ENCODE measurements at places on chromosomes 13 and 19.
A peak's percentile ranks its signal among the peaks of the same experiment; 100 is the strongest.

- no peak for DNase-seq
Observed at GRCh38 chr19:2276429-2276986, 5.5 kb downstream of the PEAK3 start.

DNA sequence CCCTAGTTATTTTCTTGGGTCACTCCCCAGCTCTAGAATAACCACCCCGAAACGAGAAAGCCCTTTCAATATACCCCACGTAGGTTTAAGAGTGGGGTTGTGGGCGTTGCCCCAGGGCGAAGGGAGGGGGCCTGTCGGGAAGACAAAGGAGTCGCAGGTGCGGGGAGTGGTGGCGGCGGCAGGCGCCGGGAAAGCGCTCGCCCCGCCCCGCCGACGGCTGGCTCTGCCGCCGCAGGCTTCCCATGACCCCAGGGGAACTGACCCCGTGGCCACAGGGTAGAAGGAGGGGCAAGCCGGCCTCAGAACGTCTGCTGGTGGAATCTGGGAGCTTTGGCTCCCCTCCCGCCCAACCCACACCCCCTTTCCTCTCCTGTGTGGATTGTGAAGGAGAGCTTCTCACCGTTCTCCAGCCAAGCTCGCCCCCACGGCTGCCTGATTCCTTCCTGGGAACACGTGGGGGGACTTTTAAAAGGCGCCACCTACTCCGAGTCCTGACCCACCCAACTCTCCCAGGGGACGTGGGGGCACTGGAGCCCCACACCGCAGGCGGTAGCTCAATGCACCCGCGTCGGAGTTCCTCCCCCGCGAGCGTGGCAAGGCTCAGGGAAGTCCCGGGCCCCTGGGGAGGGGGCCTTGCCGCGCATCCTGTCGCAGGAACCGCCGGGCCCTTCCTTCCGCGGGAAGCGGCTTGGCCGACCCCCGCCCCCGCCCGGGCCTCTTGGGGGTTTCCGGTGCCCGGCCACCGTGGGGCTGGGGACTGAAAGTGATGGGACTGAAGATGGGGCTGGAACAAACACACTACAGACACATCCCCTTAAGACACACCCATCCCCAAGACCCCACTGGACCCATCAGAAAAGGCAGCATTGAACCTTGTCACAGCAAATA, 5.5 kb downstream of the IER2 start:
- peak; percentile 70 for DNase-seq

- no peak for DNase-seq
Observed at GRCh38 chr13:29676941-29677452, 81.5 kb upstream of the SLC7A1 start.

DNA sequence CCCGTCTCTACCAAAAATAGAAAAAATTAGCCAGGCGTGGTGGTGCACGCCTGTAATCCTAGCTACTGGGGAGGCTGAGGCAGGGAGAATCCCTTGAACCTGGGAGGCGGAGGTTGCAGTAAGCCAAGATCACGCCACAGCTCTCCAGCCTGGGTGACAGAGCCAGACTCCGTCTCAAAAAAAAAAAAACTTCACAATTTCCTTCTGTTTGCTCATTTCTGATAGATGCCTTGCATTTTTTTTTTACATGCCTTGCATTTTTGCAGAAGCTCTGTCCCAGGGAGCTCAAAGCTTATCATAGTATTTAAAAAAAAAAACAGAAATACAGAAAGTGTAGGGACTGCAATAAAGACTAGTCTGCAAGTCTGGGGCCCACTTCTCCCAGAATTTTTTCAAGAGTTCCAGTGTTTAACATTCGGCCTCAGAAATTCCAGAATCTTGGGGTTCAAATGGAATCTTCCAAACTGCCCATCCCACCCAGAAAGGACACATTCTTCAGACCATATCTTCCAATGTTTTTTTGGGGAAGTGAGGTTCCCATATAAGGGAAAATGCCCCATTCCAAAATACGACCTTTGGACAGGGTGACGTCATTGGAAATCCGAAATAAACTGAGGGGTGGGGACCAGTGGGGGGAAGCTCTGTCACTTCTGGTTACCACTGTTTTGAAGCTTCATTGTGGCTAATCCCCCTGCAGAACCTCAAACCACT, 17.2 kb upstream of the RAB8A start:
- no peak for DNase-seq

DNA sequence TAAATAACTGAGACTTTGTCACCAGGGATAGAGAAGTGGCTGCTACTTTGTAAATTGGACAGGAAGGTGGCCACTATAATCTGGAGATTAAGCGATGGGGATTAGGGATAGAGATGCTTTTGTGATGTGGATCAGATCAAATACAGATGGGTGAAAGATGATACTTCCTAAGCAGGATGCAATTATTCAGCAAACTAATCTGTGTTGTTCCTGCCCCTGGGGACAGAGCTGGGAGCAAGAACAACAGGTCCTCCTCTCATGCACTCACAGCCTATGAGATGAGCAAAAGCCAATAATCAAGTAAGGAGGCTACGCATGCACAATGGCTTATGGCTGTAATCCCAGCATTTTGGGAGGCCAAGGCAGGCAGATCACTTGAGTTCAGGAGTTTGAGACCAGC, 4.6 kb downstream of the RGL3 start:
- no peak for DNase-seq

- DNase-seq = no peak
Observed at GRCh38 chr19:33879818-33880575, 83.3 kb downstream of the KCTD15 start.

- no peak for DNase-seq
Observed at GRCh38 chr13:36509369-36509768, 77.1 kb downstream of the CCNA1 start.

DNA sequence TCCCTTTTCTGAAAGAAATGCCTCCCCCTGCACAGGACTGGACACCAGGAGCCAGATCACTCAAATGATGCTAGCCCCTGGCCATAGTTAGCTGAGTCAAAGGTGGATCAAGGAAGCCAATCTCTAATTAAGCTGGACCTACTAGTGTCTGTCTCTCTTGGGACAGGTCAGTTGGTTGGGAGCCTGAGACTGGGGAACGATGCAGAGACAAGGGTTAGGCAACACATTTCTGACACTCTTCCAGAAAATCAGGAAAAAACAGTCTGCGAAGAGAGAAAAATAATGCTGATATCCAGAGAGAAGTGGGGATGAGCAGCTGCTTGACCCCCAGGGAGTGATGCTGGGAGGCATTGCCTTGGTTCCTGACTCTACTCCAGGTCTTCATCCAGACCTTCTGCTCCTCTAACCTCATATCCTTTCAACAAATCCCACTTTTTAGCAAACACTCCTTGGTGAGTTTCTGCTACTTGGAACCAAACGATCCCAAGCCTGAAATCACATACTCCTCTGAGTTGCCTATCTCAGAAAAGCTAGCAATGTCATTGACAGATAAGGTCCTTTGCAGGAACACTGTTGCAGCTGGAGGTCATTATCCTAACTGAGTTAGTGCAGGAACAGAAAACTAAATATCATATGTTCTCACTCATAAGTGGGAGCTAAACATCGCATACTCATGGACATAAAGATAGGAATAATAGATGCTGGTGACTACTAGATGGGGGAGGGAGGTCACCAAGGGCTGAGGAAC, 369.7 kb downstream of the COG6 start:
- no peak for DNase-seq

DNA sequence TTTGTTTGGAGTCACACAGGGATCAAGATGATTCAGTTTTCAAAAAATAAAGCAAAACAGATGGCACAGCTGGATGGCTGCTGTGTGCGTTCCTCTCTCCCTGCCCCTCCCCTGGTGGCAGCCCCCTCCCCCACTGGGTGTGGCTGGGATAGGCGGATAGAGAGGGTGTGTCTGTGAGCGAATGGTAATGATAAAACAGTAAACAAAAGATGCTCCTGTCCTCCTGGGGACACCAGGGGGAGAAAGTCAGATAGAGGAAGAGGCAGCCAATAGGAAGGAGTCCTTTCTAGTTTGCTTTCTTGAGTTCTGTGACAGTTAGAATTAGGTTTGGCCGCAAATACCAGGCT, 6.5 kb downstream of the TMEM255B start:
- DNase-seq = no peak

DNA sequence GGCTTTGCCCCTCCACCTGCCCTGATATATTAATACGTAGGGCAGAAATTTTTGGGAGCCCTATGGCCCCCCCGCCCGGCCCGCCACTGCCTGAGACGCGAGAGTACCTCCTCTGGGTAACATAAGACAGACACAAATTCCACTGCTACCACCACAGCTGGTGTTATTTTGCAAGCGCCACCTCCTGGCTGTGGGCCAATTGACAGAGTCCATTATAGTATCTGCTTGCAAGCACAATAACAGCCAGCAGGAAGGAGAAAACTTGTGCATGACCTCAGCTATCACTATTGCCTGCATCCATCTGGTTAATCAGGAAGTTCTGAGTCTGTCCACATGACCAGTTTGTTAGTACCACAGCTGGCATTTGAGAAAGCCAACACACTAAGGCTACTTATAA, 25.3 kb upstream of the OR10H2 start:
- DNase-seq = no peak

- no peak for DNase-seq
Observed at GRCh38 chr19:18756896-18757295, 34.2 kb downstream of the COMP start.
